ENCODE measurements at places on chromosomes 2 and 18. TPM values are rescaled to one million over a fixed set of nuclear protein-coding genes. Genes with fewer than 3 reads are reported as not detected.

Gene PXDN
- total RNA-seq, result 0.58 TPM

Gene LBX2
- total RNA-seq, result 1.2 TPM

Gene ERBB4
- total RNA-seq, result 0.03 TPM

Gene TWIST2
- not detected for total RNA-seq

Gene GCKR
- total RNA-seq, result not detected

Gene IL18RAP
- total RNA-seq, result 0.54 TPM

Gene GPBAR1
- 0.13 TPM for total RNA-seq

Gene STARD6
- total RNA-seq, result 0.33 TPM

Gene GAL3ST2
- total RNA-seq, result 0.48 TPM

Gene ZBTB7C
- total RNA-seq, result not detected

Gene STAT1
- total RNA-seq, result 309 TPM

Gene CRYGD
- total RNA-seq, result not detected

Gene ALPG
- total RNA-seq, result not detected

Gene NBAS
- 33.1 TPM for total RNA-seq

Gene SANBR
- 6.4 TPM for total RNA-seq

Gene CABYR
- total RNA-seq, result 1.0 TPM

Gene OTOS
- not detected for total RNA-seq

Gene TUBA3E
- not detected for total RNA-seq

Gene FBLN7
- total RNA-seq, result not detected

Gene GKN1
- total RNA-seq, result not detected

Gene FOXD4L1
- 0.16 TPM for total RNA-seq

Gene C2orf80
- not detected for total RNA-seq

Gene CGREF1
- not detected for total RNA-seq

Gene TBR1
- not detected for total RNA-seq

Gene FOXI3
- total RNA-seq, result not detected

Gene SCRN3
- 11.8 TPM for total RNA-seq

Gene IL1RL1
- 0.18 TPM for total RNA-seq

Gene MAP4K3
- total RNA-seq, result 0.95 TPM

Gene C1QL2
- total RNA-seq, result not detected

Gene PDE11A
- total RNA-seq, result not detected

Gene SH3RF3
- 8.8 TPM for total RNA-seq

Gene FSHR
- not detected for total RNA-seq

Gene PLA2R1
- not detected for total RNA-seq

Gene GPC1
- total RNA-seq, result 0.45 TPM

Gene SMC6
- 41.5 TPM for total RNA-seq

Gene COMMD1
- 48.2 TPM for total RNA-seq

Gene RIT2
- total RNA-seq, result not detected

Gene KCNIP3
- not detected for total RNA-seq

Gene C18orf32
- total RNA-seq, result 26.6 TPM
